Right kidney (tissue), 9 donors: ENCODE measurements at places on chromosomes 3 and 15.

DNA sequence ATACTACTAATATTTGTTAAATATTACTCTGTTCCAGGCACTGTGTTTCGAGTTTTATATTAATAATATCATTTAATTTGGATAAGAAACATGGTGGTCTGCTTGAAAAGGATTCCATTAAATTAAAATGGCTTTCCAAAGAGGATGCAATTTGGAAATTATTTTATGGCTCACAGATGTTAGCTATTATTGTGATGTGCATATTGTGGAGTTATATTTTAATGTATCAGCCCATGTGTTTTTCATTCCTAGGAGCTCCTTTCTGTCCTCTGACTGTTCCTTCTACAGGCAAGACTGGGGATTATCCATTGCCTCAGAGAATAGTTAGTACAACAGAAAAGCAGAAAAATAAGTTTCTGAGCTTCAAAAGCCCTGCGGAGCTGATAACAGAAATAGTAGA, 376.7 kb upstream of the PDZRN3 start:
- DNase-seq, result no peak

- DNase-seq, result no peak
These were observed 16.5 kb downstream of the HPS3 start for GRCh38 chr3:149145974-149146373.

DNA sequence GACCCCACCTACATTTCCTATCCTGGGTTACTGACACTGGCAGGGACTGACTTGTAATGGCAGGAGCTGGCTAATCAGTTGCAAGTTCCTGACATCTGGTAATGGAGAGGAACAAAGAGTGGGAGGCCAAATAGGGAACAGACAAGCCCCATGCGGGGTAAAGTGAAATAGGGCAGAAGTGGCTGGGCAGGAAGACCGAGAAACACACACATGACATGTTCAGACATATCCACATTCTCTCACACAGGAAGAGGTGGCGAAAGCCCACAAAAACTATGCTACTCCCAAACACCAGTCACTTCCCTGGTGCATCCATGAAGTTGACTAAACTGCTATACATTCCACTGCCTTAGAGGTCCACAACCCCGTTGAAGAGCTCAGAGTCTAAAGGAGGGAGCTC, 394.1 kb upstream of the TBL1XR1 start:
- no peak for DNase-seq

GRCh38 chr15:84081391-84082168, 154.0 kb upstream of the GOLGA6L4 start:
- no peak for DNase-seq

GRCh38 chr3:197028728-197029510, 698 bp downstream of the MELTF start:
- DNase-seq, result peak; percentile 61

- DNase-seq, result no peak
These were observed 73.2 kb downstream of the CD47 start for GRCh38 chr3:108017587-108017986.

DNA sequence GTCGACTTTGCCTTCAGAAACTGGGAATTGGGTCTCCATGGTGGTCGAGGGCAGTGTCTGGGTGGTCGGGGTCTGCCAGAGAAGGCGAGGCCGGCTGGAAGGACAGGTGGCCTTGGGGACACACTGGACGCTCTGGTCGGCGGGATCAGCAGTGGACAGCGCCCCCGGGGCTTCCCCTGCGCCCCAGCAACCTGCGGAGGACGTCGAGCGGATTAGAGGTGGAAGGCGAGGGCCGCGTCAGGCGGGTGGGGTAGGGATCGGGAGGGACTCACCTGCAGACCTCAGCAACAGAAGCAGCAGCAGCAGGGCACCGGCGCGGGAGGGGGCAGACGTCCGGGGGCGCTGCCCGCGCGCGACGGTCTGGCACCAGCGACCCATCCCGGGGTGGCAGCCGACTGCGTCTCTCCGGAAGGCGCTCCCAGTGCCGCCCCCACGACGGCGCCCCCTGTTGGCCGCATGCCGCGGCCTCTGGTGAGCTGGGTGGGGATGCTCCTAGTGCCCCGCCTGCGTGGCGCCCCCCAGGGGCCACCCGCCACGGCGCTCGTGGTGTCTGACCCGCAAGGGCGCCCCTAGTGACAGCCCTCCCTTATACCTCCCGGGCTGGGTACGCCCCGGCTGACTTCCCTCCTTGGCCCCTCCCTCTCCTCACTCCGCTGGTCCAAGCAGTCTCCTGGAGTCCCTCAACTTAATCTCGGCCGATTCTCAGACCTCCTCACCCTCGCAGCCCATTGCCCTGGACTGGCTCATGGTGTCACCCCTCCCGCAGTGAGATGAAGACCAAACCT, at the start of gene PRSS50:
Gene PRSS50, minus strand, starts transcription at position 423 of the 785 bp plus-strand sequence. Its CDS starts 45 bp downstream, at position 378.
- DNase-seq, result no peak

- DNase-seq, result peak; percentile 61
These were observed at the start of gene TNK2 for GRCh38 chr3:195907934-195908693. TNK2 (minus strand) TSS chr3:195908551; CDS start chr3:195888588, 19,963 bp downstream.

DNA sequence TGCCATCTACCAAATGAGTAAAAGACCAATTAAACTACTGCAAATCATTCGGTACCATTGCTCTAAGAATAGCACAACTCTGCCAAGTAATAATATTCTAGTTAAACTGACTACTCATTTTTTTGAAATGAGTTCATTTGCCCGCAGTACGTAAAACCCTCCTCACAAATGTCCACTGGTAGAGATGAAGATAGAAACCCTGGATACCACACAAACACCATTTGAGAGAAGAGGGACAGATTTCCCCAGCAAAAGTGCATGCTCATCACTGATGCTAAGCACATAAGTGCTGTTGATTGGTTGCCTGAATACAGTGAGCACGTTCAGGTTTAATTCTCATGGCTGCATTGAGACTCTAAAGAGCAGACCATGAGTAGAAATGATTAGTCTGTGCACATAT, 34.6 kb upstream of the SEMA6D start:
- no peak for DNase-seq

DNA sequence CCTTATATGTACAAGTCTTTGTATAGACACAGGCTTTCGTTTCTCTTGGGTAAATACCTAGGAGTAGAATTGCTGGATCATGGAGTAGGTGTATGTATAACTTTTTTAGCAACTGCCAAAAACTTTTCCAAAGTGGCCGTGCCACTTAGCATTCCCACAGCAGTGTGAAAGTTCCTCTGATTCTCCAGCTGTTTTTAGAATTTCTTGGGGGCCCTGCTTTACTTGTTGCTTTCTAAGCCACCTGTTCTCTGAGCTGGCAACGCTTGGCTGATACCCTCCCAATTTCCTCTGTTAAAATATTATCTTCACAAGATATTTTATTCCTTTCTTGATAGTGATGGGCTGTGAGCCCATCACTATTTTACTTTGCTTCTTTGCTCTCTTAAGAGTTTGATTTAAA, 19.2 kb downstream of the LIMD1 start:
- DNase-seq, result no peak

GRCh38 chr3:20692675-20693074, 506.7 kb upstream of the SGO1 start:
- DNase-seq, result no peak
